Activated naive CD4-positive, alpha-beta T cell treated with anti-CD3 and anti-CD28 coated beads, Interleukin-2, amount 10 ng/mL, durations not matched to agents 7 days and 5 days (primary cell): ENCODE measurements at places on chromosomes 16 and 17.

DNA sequence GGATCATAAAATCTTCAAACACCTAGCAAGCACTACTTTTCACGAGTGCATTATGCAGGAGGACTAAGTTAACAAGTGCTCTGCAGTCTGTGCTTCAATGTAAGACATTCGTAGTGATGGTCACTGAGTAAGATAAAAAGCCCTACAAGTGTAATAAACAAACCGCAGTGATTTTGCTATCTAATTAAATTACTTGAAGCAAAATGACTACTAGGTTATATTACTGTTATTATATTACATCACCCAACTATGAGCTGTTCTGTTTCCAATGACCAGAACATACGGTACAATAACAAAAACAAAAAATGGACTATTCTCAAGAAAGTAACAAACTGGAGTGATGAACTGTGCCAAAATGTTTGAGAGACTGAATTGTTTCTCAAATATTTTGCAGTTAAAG is 11.2 kb downstream of the KLHL10 start:
- no peak for DNase-seq

- no peak for DNase-seq
Observed at GRCh38 chr16:74449470-74449869, 28.2 kb upstream of the CLEC18B start.

DNA sequence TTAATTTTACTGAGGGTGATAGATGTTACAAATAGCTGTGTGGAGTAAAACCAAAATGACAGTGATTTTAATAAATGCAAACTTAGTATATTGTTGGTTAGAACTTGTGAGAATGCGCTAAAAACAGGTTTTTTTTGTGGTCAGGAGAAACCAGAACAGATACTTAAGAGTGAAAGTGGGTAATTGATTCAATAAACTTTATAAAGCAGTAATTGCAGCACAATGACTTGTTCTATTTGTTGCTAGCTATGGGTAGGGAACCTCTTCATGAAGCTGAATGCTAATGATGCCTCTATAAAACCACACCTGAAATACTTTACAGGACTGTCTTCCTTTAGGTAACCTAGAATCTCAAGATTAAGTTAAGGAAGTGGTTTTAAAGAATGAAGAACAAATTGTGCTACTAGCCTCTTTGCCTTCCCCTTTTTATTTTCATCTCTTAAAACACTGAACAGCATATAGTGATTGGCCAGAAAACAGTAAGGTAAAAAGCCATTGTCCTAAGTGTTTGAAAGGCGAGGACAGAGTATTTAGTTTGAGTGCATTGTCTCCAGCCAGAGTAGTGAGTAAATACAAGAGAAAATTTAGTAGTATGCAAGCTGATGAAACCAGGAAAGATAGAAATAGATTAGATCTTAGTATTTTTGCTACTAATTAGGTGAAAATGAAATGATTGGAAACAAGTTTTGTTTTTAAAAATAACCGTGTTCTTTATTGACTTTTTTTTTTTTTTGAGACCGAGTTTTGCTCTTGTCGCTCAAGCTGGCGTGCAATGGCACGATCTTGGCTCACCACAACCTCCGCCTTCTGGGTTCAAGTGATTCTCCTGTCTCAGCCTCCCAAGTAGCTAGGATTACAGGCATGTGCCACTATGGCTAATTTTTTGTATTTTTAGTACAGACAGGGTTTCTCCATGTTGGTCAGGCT is 6.0 kb downstream of the GGNBP2 start:
- DNase-seq: no peak

- DNase-seq: no peak
Observed at GRCh38 chr17:47866941-47867340, 16.0 kb upstream of the SP6 start.

DNA sequence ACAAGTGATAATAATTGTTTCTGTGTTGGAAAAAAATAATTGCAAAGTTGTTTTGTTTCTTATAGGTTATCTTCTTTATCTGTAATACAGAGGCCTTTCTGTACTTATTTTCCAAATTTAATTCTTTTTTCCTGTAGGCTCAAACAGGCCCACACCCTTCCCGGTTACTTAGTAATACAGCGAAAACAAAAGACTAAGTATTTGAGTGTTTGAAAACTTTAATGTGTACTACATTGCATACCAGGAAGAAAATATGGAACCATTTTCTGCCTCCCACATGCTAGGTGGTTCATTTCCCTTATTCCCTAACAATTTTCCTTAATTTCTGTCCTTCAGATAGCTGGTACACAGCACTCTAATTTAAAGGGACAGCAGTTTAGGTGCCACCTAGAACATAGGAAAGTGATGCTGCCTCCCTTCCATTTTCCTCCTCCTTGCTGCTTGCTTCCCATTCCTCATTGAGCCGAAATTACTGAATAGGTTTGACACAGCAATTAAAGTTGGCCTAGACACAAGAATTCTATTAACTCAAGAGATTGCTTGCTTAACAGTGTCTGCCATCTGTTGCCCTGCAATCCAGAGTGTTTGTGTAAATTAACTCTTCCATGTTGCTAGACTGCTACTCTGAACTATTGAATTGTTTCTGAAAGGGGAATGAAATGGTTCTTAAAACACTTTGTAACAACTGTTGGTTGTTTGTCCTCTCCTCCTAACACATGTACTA is 24.2 kb downstream of the CYB5B start:
- DNase-seq: no peak

- DNase-seq: no peak
Observed at GRCh38 chr16:70568601-70569237, 45.1 kb downstream of the SF3B3 start.

DNA sequence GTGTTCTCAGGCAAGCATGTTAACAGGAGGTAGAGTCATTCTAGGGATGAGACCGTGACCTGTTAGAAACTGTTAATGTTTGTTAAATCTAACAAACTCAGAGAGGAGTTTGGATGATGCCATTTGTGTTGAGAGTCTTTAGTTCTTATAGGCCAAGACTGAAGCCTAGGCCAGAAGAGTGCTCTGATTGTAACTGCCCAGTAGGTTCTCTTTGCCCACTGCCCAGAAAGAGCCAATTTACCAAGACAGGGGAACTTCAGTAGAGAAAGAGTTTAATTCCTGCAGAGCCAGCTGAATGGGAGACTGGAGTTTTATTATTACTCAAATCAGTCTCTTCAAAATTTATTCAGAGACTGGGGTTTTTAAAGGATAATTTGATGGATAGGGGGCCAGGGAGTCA is 42.5 kb downstream of the ARHGAP44 start:
- DNase-seq: no peak

- DNase-seq: no peak
Observed at GRCh38 chr16:81530296-81530721, 85.7 kb downstream of the CMIP start.

DNA sequence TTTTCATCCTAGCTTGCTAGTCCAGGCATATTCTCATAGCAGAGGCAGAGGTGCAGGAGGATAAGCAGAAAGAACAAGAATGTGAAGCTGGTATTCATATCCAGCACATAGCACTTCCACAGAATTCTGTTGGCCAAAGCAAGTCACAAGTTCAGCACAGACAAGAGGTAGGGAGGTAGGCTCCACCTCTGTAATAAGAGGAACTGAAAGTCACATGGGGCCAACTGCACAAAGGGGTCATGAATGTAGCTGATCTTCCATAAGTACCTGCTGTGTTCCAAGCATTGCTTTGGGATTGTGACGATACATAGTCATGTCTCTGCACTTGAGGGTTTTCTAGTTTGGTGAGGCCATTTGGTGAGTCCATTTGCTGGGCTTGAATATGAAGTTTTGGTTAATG is 110.8 kb upstream of the MPHOSPH6 start:
- DNase-seq: no peak

DNA sequence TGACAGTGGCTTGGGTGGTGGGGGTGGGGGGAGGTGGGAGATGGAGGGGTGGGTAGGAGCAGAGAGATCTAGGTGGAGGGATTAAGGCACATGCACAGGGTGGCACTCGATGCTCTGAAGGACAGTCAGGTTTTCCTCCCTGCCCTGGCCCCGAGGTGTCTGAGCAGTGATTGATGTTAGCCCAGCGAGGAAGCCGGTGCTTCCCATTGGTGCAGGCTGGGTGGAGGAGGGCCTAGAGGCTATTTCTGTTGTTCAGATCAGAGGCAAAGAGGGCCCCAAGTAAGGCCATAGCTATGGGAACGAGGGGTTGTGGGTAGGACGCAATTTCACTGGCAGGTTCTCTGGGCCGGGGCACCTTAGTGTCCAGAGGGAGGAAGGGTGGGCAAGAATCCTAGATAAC is 23.1 kb downstream of the CACNA1G start:
- no peak for DNase-seq

DNA sequence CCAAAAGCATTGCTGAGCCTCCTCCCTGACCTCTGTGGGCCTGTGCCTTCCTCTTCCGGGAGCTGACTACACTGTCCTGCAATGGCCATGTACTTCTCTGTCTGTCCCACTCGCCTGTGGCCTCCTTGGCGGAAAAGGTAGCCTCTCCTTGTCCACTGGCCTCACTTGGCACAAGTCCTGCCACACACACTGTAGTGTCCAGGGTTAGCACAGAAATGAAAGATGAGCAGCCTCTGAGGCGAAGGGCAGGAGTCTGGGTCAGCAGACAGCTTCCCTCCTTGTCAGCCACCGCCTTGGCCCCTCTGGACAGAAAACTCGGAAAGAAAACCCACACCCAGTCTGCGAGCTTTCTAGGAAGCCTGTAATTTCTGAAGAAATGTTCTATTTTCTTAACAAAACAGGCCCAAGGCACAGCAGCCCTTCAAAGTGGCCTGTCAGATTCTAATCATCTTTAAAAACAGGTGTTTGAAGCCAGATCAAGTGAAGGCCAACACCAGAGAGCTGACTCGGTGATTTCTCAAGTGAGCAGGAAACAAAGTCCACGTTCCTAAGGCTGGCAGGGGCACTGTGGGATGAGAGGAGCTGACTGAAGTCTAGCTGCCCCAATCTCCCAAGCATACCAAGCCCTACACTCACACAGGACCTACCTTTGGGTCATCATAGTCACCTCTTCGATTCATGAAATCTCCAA is 67.2 kb downstream of the GTF3C1 start:
- DNase-seq: no peak

DNA sequence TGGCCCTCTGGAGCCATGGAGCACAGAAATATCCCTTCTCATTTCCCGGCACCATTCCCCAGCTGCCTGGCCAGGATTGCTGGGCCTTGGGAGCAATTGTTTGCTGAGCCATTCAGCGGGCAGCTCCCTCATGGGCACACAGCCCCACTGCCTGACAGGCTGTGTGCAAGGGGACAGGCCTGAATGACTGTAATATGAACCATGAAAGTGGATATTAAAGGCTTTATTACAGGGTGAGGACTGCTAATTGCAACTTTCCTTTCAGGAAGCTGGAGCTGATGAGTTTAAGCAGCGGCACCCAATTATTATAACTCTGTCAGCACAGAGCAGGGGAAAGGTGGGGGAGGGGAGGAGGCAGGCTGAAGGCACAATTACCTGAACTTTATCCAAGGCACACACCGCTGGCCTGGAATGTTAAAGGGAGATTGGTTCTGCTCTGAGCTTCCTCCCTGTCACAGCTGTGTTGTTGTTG is 159.8 kb upstream of the SDK2 start:
- DNase-seq: no peak
